ENCODE measurements at places on chromosomes 16 and 17.
A peak's percentile ranks its signal among the peaks of the same experiment; 100 is the strongest.

DNA sequence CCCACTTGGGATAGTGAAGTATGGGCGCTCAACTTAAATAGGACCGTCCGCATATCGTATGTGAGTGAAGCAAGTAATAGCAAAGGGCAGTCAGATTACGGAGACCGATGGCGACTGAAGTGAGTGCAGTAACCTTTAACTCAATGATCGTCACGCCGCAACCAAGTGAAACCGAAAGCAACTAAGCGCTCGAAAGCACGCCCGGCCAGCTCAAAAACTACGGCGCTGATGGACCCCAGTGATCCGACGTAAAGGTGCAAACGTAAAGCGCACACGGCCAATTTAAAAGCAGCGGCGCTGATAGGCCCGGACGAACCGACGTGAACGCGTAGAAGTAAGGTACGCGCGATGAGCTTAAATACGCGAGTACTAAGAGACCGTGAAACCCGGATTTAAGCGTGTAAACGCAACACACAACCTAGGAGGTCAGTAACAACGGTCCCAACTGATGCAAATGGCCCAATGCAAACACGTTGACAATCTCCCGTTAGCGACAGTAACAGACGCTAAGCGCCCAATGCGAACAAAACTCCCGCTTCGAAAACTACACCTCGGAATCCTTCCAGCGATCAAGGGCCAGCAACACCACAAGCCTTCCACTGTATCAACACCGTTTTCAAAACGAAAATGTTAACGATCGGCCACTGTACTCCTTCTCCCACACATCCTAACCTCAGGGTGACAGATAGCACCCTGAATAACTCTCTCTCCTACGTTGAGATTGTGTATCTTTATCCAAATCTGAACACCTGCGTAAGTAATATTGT lies 37.9 kb upstream of the ARL4D start:
- DNase-seq: peak; percentile 81

GRCh38 chr17:50538549-50539410 lies 6.2 kb downstream of the EPN3 start:
- DNase-seq: no peak

DNA sequence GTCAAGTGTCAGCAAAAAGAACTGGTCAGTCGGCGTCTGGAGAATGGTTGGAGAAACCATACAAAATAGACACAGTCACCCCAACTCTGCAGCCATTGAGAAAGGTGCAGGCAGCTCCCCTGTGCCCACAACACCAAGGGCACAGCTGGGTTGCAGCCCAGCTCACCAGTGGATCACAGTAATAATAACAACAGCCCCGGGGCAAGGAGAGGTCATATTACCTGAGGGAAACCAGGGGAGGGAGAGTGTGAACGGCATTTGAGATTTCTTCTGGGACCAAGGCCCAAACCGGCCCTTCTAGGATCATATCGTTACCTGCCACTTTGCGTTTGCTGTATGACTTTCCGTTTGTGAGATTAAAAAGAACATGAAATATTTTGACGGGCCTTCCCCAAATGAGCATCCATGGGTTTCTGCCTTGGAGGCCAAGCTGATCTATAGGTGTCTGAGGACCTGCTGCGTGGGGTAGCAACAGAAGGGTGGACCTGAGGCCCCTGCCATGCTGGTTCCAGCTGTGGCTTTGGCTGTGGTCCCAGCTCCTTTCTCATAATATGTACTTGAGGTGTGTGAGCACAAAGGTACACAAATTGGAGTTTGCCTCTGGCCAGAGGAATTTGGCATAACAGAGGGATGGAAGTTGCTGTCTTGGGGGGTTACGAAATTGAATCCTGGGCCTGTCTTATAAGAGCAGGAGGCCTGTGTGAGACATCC lies 154.6 kb downstream of the CMIP start:
- no peak for DNase-seq

GRCh38 chr17:11097121-11097520 lies 143.9 kb upstream of the SHISA6 start:
- DNase-seq: no peak

GRCh38 chr16:30010844-30011713 lies at the start of gene DOC2A:
Gene DOC2A (minus strand): TSS chr16:30011027. CDS start chr16:30010222, 805 bp downstream.
- no peak for DNase-seq

DNA sequence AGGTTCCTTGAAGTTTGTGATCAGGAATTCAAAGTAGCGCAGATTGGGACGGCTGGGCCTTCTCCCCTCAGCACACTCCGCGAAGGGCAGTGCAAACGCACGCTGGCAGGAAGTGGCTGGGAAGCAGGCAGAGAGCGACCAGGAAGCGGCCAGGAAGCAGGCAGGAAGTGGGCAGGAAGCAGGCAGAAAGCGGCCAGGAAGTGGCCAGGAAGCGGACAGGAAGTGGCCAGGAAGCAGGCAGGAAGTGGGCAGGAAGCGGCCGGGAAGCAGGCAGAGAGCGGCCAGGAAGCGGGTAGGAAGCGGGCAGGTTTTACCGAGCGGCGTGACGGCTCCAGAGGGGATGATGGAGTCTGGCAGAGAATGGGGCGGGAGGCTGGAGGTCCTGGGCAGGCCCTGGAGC lies 3.2 kb downstream of the DPEP1 start:
- DNase-seq: no peak

DNA sequence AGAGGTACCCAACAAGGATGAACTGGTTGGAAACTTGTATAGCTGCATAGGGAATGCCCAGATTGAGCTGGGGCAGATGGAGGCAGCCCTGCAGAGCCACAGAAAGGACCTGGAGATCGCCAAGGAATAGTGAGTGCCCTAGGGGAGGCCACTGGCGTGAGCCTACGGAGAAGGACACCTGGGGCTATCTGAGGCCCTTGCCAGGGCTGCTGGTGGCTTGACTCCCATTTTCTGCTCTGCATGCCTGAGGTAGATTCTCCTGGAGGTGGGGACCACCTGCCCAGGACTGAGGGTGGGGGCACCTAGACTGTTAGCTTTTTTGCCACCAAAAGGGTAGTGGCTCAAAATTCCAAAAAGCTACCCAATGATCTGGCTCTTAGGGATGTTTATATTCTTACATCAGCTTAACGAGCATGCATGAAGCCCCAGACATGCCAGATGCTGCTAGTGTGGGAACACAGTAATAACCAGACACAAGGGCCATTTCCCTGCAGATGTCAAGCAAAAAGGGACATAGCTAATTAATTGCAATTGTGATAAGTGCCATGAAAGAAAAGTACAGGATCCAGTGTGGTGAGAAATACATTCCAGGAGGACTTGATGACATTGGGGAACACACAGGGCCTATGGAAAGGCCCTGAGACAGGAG lies 8.8 kb downstream of the ODAD4 start:
- DNase-seq: no peak

DNA sequence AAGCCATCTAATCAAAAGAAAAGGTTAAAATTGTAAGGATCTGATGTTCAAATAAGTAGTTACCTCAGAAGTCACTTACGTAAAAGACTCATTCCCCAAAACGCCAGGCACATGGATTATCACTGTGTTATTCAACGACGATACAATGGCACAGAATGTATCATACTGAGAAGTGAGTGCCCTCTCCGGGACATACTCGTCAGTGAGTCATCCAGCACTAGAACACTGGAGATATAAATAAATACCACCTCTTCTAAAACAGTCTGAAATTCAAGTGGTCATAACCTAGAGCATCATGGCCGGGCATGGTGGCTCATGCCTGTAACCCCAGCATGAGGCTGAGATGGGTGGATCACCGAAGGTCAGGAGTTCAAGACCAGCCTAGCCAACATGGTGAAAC lies 24.9 kb downstream of the USP31 start:
- peak; percentile 77 for DNase-seq

DNA sequence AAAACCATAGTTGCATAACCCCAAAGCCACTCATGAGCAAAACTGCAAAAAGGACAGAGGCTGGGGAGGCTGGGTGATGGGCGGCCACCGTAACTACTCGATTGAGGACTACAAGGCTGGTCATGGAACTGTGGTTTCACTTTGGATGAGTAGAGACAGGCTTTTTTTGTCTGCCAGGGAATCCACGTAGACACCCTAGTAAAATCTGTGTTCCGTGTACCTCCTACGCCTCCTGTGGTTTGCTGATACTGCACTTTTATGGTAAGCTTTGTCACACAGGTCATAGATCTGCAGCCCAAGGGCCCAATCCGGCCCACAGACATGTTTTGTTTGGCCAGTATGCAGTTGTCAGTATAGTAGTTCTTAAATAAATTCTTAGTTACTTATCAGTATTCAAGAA lies 2.2 kb upstream of the TLCD3B start:
- no peak for DNase-seq

DNA sequence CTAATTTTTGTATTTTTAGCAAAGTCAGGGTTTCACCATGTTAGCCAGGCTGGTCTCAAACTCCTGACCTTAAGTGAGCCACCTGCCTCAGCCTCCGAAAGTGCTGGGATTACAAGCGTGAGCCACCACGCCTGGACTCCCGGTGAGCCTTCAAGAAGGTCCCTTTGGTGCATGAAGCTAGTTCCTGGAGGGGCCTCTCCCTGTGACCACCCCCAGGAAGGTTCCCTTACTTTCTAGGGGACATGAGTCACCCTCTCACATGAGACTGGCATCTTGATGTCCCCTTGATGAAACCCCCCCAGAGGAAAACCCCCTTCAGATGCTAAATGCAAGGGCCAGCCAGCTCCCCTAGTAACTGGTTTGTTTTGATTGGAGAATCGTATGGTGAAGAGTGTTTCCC lies 12.8 kb downstream of the CARHSP1 start:
- no peak for DNase-seq

DNA sequence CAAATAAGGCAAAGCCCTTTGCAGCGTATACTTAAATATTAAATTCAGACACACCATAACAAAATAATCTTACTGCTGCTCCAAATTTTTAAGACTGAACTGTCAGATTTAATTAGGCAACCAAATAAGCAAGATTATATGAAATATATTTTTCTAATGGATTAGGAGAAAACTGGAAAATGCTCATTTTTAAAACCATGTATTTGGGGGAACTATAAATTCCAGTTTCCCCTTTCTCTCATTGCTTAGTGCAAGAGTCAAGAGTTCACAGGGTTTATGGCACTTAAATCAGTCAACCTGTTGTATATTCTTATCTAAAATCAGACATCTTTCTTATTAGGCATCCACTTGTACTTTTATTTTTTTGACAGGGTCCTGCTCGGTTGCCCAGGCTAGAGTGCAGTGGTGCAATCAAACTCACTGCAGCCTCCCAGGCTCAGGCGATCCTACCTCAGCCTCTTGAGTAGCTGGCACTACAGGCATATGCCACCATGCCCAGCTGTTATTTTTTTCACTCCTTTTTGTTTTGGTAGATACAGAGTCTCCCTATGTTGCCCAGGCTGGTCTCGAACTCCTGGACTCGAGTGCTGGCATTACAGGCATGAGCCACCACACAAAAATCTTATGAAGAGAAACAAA lies 2.1 kb upstream of the KANSL1 start:
- no peak for DNase-seq

DNA sequence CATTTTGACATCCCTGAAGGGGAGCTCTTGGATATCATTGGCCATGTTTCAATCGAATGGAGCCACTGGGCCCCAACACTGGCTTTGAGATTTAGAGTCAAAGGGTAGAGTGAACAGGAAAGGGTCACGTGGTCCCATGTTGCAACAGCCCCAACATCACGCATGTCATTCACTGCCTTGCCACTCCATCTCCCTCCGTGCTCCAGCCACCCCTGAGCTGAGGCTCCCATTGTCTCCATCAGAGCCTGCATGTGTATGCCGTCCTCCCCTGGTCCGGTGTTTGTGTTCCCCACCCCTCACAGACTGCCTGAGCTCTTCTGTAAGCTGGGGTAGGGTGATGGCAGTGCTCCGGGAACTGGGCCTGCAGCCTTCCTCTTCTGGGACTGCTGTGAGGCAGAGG lies 12.1 kb downstream of the NFE2L1 start:
- DNase-seq: no peak

DNA sequence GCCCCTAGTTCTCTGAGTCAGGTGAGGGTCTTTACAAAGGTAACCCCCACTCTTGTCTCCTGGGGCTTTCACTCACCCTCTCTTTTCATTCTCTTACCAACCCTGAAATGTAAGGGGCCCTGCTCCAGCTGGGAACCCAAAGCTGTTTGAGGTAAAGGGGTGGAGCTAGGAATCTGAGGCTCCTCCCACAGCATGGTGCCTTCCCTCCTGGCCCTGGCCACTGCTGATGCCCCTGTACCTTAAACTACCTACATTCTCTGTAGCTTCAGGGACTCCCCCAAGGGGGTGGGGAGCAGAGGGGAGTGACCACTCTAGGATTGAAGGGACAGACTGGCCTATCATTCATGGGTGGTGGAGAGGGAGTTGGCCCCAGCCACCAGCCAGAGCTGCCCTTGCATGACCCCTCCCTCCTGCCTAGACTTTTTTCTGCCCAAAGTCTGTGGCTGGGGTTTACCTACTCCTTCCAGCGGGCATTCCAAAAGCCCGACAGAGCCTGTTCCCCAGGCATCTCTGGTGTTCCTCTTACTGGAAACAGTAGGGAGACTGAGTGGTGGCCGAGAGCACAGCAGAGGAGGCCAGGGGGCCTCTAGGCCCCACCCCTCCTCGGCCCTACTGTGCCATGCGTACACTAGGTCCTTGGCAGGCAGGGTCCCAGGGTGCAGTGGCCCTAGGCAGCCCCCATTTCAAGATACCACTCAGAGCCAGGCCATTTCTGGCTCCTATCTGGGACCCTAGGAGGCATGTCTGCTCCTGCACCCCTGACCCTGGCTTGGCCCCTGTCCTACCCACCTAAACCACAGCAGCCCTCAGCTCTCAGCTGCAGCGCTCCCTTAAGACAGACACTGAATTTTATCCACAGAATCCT lies 9.5 kb downstream of the DOK4 start:
- DNase-seq: no peak

GRCh38 chr16:22786284-22786683 lies 27.7 kb upstream of the HS3ST2 start:
- DNase-seq: no peak

- no peak for DNase-seq
Measured at GRCh38 chr17:49964769-49965523, 4.0 kb upstream of the DLX4 start.

DNA sequence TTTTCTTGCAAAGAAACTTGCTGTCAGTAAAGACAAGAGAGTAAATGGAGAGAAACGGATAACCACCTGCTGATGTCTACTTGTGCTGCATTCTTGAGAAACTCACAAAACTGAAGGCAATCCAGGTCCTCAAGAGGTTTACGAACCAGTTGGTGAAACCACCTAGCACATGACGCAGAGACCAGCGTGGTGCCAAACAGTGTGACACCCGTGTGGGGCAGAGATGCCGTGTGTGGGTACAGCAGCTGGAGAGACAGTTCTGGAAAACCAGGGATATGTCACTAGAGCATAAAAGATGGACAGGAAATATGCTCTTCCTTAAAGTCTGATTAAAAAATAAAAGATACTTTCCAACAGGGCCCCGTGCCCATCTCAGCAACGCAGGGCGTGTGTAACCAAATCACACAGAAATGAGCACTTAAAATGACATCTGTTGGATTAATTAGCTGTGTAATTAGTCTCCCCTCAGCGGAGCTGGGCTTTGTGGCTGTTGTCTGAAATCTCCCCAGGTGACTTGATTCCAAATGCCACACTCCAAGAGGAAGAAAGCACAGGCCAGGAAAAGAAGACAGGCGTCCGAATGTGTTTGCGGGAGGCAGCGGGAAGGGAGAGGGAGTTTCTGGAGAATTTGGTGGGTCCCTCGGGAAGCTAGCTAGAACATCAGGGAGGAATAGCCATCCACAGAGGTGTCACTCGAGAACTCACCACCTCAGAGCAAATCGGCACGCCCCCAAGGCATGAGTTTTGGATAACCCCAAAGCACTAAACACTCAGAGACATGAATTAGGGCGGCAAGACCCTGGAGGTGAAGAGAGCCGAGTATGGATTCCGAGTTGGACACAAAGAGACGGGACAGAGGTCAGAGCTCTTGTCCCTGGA lies 109.8 kb downstream of the ZFHX3 start:
- DNase-seq: no peak

Data from RWPE1 (cell line).